ENCODE measurements at places on chromosomes 1 and 21.

GRCh38 chr1:214384373-214385079 lies 103.6 kb downstream of the SMYD2 start:
- DNase-seq, result no peak

GRCh38 chr1:30416221-30416820 lies 307.1 kb downstream of the MATN1 start:
- no peak for DNase-seq

GRCh38 chr1:194602184-194602583 lies 1415.8 kb upstream of the B3GALT2 start:
- no peak for DNase-seq

DNA sequence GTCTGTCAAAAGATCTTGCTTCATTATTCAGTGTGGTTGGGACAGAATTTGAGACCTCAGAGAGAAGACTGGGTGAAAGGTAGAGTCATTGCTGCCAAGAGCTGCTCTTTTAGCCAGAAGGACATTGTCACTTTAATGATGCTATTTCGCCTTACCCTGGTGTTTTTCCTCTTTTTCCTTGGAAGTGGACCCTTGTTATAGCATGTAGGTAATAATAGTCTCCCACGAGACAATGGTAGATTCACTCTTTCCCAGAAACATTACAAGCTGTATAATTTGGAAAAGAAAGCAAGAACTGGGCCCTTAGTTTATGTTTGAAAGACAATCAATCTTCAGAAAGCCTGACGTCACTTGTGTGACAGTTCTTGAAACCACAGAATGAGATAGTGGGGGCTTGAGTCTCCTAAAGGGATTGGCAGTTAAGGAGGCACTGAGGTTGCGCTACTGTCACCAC lies 3.8 kb downstream of the SERTAD4 start:
- DNase-seq, result no peak

Data from AG08396 (cell line).